ENCODE measurements at places on chromosomes 6 and 20. TPM values are rescaled to one million over a fixed set of nuclear protein-coding genes. Genes with fewer than 3 reads are reported as not detected.

- H3K27ac ChIP-seq, result peak overlapping the region; percentile 94
- peaks cover 41% of the 10 kb centered on the region for H3K4me1 ChIP-seq
- H3K36me3 ChIP-seq, result peaks cover 8% of the 10 kb centered on the region
- peak overlapping the region; percentile 94 for H3K4me3 ChIP-seq
Measured at GRCh38 chr6:159730332-159730676, 3.0 kb downstream of the WTAP start.

- no peaks in the 10 kb centered on the region for H3K36me3 ChIP-seq
- peaks cover 45% of the 10 kb centered on the region for H3K27me3 ChIP-seq
- no peak for DNase-seq
Measured at GRCh38 chr20:1808101-1808500, 87.1 kb upstream of the SIRPA start.

- DNase-seq, result no peak
- peak overlapping the region; percentile 28 for H3K27ac ChIP-seq
- no peaks in the 10 kb centered on the region for H3K4me1 ChIP-seq
- peaks cover 9% of the 10 kb centered on the region for H3K27me3 ChIP-seq
- no peaks in the 10 kb centered on the region for H3K36me3 ChIP-seq
- no peak overlapping the region for H3K4me3 ChIP-seq
Measured at GRCh38 chr6:159831373-159831679, 31.2 kb downstream of the PNLDC1 start.

DNA sequence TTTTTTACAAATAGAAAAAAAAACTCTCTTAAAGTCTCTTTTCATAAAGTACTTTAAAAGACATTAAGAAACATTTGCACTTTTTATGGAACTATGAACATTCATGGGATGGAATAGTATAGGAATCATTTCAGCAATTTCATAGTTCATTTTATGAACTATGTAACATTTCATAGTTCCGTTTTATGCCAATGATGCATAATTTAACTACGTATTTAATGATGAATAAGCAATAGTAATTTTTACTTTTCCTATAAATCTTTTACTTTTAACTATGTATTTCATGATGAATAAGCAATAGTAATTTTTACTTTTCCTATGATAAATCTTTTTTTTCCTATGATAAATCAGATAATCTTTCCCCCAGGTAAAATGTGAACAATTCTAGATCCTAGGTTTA, 47.7 kb downstream of the FAM184A start:
- no peaks in the 10 kb centered on the region for H3K4me1 ChIP-seq
- H3K27me3 ChIP-seq, result peaks cover 5% of the 10 kb centered on the region
- no peak overlapping the region for H3K27ac ChIP-seq
- no peak for DNase-seq

DNA sequence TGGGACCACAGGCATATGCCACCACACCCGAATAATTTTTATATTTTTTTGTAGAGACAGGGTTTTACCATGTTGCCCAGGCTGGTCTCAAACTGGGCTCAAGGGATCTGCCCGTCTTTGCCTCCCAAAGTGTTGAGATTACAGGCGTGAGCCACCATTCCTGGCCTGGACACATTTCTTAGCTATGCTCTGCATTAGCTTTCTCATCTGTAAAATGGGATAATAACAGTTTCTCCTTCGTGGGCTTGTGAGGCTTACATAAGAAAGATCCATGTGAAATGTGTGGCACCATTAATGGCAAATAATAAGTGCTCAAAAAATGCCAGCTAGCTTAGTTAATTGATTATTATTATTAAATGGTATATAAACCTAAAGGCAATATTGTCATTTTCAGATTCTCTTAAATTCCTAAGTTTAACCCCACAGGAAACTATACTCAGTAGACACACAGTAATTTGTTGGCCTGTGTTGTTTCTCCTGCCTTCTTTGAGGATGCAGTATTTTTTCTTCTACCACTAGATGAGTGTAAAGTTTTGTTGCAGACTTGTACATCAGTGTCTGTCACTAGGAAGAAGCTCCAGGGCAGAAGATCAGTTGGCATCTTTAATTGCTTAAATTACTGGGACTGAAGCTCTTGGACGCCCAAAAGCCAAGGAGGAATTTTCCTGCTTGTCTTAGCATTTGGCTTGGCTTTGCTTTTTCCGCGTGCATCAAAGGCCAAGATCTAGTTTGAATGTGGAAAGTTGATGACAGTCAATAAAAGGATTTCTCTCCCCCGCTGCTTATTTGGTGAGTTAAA, 162.3 kb upstream of the ZNF217 start:
- H3K27me3 ChIP-seq, result peaks cover 6% of the 10 kb centered on the region
- peaks cover 38% of the 10 kb centered on the region for H3K4me1 ChIP-seq
- no peak for DNase-seq

DNA sequence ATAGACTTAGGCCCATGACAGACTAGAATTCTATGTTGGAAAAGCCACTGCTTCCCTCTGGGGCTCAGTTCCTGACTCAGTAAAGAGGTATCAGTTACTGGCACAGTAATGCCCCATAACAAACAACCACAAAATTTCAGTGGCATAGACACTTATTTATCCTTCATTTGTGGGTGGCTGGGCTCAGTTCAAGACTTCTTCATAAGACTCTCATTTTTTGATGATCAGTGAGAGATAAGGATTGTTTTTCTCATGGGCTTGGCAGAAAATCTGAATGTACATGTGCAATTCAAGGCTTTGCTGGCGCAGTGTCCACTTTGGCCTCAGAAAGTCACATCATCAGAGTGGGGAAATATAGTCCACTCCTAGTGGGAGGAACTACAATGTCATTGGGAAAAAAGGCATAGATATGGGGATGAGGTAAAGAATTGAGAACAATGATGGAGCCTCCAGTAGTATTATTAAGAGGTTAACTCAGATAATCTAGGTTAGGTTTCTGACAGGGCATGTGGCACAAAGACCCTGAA, 384.6 kb upstream of the FLRT3 start:
- peaks cover 6% of the 10 kb centered on the region for H3K36me3 ChIP-seq
- H3K4me1 ChIP-seq, result no peaks in the 10 kb centered on the region
- no peak for DNase-seq
- H3K27ac ChIP-seq, result no peak overlapping the region
- no peaks in the 10 kb centered on the region for H3K27me3 ChIP-seq

DNA sequence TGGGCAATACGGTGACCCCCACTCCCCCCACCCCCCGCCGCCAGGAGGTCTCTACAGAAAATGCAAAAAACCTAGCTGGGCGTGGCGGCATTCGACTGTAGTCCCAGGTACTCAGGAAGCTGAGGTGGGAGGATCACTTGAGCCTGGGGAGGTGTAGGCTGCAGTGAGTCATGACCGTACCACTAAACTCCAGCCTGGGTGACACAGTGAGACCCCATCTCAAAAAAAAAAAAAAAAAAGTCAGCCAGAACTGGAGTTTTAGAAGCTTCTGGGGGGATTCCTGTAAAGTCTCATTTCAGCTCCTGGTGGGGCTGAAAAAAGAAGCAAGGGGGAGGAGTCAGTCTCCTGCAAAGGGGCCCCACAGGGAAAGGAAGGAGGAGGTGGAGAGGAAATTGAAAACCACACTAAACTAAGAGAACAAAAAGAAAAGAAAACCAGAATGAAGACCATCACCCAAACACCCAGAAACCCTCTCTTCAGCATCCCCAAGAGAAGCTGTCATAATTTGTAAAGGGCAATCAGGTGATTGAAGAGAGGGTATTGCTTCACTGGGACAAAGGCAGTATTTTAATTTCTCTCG, 50.4 kb downstream of the NOL4L start:
- H3K27ac ChIP-seq, result peak overlapping the region; percentile 91
- peak overlapping the region; percentile 87 for H3K4me3 ChIP-seq
- peak; percentile 55 for DNase-seq
- peaks cover 47% of the 10 kb centered on the region for H3K4me1 ChIP-seq
- no peaks in the 10 kb centered on the region for H3K36me3 ChIP-seq

DNA sequence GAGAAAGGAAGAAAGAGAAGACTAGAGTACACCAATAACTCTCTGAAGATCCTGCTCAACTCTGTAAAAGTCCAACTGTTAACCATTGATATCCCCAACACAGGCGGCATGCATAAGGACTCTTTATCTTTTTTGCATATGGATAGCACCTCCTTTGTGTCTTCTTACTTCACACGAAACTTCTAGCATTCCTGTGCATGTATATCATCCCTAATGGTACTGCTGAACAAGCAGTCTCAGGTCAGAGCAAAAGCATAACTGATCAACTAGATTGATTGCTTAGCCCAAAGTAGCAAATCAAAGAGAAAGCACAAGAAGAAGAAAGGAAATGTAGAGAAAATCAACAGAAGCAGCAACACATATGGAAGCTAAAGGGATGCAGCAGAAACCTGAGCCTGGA, 234.4 kb downstream of the SYNE1 start:
- peaks cover 4% of the 10 kb centered on the region for H3K36me3 ChIP-seq
- H3K27ac ChIP-seq, result no peak overlapping the region
- no peak overlapping the region for H3K4me3 ChIP-seq

DNA sequence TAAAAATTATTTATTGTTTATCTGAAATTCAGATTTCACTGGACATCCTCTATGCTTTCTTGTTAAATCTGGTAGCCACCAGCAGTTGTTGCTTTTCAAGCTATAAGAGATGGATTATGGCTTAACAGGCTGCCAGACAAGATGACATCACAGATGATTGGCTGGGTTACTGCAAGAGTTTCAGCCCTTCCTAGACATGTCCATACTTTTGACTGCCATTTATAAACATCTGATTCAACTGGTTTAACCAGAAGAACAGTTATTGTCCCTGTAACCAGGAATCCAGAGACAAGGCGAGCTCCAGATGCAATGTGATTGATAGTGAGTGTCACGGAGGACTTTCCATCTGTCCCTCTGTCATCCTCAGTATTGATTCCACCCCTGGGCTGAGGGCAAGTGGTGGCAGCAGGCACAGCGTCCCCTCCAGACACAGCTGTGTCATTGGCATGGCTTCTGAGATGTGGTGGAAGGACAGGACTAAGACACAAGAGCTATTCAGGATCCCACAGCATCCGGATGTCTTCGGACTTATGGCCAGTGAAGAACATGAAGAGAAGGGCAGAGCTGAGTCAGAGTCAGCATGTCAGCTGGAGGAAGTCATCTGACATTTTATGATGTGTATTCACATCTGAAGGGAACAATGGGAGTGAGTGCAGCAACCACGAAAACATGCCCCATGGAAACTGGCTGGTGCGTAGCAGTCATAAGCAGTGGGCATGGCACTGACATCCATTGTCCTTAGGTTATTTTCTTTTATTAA, 284.5 kb upstream of the CDYL start:
- peaks cover 21% of the 10 kb centered on the region for H3K36me3 ChIP-seq
- H3K27me3 ChIP-seq, result no peaks in the 10 kb centered on the region
- no peaks in the 10 kb centered on the region for H3K4me1 ChIP-seq
- no peak for DNase-seq
- H3K4me3 ChIP-seq, result no peak overlapping the region
- H3K27ac ChIP-seq, result no peak overlapping the region

- H3K27ac ChIP-seq, result no peak overlapping the region
- peaks cover 4% of the 10 kb centered on the region for H3K27me3 ChIP-seq
- H3K4me3 ChIP-seq, result no peak overlapping the region
- no peaks in the 10 kb centered on the region for H3K36me3 ChIP-seq
- no peak for DNase-seq
Measured at GRCh38 chr6:29509711-29510110, 22.0 kb upstream of the MAS1L start.

- no peak for DNase-seq
- no peaks in the 10 kb centered on the region for H3K4me1 ChIP-seq
- H3K27me3 ChIP-seq, result no peaks in the 10 kb centered on the region
- H3K36me3 ChIP-seq, result no peaks in the 10 kb centered on the region
- no peak overlapping the region for H3K4me3 ChIP-seq
Measured at GRCh38 chr6:115582386-115582785, 478.3 kb downstream of the FRK start.

ANKRD60 gene
- total RNA-seq, result not detected

ECT2L gene
- not detected for total RNA-seq

DOK5 gene
- total RNA-seq, result not detected

BFSP1 gene
- 0.20 TPM for total RNA-seq

LRFN2 gene
- 0.50 TPM for total RNA-seq

TGM2 gene
- 0.81 TPM for total RNA-seq

ASIP gene
- not detected for total RNA-seq

LGSN gene
- total RNA-seq, result not detected

CD109 gene
- 2.2 TPM for total RNA-seq

ATP9A gene
- 1.4 TPM for total RNA-seq

Data from natural killer cell treated with Interleukin-12 subunit alpha and Interleukin-12 subunit beta and Interleukin-15 and Interleukin-18, amount 100 ng/mL, for 72 hours (primary cell).